ENCODE measurements at places on chromosomes 6 and 20. TPM values are rescaled to one million over a fixed set of nuclear protein-coding genes. Genes with fewer than 3 reads are reported as not detected.

DNA sequence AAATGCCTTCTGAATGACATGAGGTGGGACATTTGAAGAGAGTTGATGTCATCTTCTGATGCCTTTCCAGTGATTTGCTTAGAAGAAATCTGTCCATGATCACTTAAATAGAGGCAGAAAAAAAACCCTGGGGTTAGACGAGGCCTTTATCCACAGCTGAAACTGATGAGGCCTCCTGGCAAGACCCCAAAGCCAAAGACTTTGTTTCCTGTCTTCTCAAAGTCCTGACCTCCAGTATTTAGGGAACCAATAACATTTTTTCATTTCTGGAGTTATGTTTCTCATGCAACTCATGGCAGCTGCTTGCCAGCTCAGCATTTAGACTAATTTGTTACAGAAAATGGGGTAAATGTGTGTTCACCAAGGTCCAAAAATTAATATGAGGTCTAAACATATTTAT, 248.0 kb upstream of the PRDM1 start:
- DNase-seq = no peak

- peak; percentile 35 for DNase-seq
Measured at GRCh38 chr20:62727584-62728027, 19.0 kb downstream of the NTSR1 start.

- DNase-seq = no peak
Measured at GRCh38 chr20:34948030-34948429, 7.6 kb downstream of the GSS start.

DNA sequence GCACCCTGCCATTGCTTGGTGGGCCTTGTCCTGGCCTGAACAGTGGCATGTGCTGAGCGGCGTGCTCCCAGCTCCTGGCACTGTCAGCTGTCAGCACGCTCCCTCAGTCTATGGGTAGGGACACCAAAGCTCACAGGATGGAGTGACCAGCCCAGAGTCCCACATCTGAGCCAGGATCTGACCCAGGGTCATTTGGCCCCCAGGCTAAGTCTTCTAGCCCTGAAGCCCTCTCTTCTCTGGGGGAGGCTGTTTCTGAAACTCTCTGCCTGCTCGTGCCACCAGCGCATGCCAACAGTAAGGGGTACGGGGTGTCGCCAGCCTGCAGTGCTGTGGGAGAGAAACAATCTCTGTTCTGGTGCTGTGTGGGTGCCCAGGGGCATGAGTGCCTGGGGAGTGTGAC, 37.1 kb downstream of the CDH4 start:
- DNase-seq = no peak

ECT2L gene
- total RNA-seq = 0.70 TPM

RIPPLY2 gene
- total RNA-seq = not detected
